ENCODE measurements at places on chromosomes 3 and 15. TPM values are rescaled to one million over a fixed set of nuclear protein-coding genes. Genes with fewer than 3 reads are reported as not detected.
A peak's percentile ranks its signal among the peaks of the same experiment; 100 is the strongest.

GRCh38 chr3:125108833-125109535 lies 53.2 kb upstream of the HEG1 start:
- no peak overlapping the region for H3K4me3 ChIP-seq
- peaks cover 10% of the 10 kb centered on the region for H3K36me3 ChIP-seq
- H3K4me1 ChIP-seq, result peaks cover 35% of the 10 kb centered on the region
- no peak overlapping the region for H3K27ac ChIP-seq
- peak; percentile 13 for DNase-seq

ISL2 gene
- total RNA-seq, result 0.32 TPM

ZNF80 gene
- total RNA-seq, result 0.89 TPM

GRCh38 chr15:70253461-70254156 lies 155.9 kb upstream of the TLE3 start:
- peaks cover 36% of the 10 kb centered on the region for H3K4me1 ChIP-seq
- peaks cover 2% of the 10 kb centered on the region for H3K36me3 ChIP-seq
- DNase-seq, result no peak
- H3K4me3 ChIP-seq, result no peak overlapping the region

CP gene
- not detected for total RNA-seq

GRCh38 chr3:156311431-156311830 lies 191.1 kb downstream of the KCNAB1 start:
- no peaks in the 10 kb centered on the region for H3K4me1 ChIP-seq
- H3K27ac ChIP-seq, result no peak overlapping the region
- H3K4me3 ChIP-seq, result no peak overlapping the region
- no peaks in the 10 kb centered on the region for H3K36me3 ChIP-seq

- peaks cover 8% of the 10 kb centered on the region for H3K27me3 ChIP-seq
- DNase-seq, result no peak
- no peak overlapping the region for H3K4me3 ChIP-seq
- H3K4me1 ChIP-seq, result no peaks in the 10 kb centered on the region
Observed at GRCh38 chr3:197372047-197372661, 73.7 kb upstream of the DLG1 start.

DNA sequence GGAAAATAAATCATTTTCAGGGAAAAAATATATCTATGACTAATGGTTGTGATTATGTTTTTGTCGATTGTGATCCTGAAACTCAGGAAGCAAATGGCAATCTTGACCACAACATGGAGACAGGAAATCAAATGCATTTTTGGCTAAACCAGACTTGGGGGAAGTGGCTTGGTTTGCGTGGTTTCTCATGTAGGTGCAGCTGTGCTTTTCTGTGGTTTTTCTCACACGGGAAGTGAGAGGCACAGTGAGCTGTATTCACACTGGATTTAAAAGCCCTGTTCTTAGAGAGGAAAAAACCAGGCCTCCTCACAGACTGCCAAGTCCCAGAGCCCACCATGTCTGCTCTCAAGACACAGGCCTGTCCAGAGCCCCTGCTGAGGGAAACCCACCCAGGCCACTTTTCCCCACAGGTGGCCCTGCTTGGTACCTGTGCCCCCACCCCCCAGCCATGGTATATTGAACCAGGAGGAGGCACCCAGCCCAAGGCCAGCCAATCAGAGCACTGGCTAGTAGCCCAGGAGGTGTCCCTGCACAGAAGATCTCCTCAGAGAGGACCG lies 46.1 kb downstream of the BTD start:
- H3K36me3 ChIP-seq, result peaks cover 18% of the 10 kb centered on the region
- peak overlapping the region; percentile 46 for H3K4me3 ChIP-seq
- peak overlapping the region; percentile 79 for H3K27ac ChIP-seq
- peaks cover 48% of the 10 kb centered on the region for H3K4me1 ChIP-seq

DNA sequence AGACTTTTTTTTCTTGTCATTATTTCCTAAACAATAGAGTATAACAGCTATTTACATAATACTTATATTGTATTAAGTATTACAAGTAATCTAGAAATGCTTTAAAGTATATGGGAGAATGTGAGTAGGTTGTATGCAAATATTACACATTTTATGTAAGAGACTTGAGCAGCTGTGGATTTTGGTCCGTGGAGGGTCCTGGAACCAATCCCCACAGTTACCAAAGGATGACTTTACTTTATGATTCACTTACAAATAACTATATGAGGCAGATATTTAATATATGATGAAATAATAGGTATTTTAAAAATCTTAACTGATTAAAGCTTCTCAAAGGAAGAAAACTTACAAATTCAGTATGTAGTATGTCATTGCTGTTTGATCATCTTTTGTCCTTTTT lies 56.3 kb downstream of the PPP2R3A start:
- H3K4me1 ChIP-seq, result no peaks in the 10 kb centered on the region
- H3K4me3 ChIP-seq, result no peak overlapping the region
- no peak overlapping the region for H3K27ac ChIP-seq
- DNase-seq, result no peak
- peaks cover 24% of the 10 kb centered on the region for H3K27me3 ChIP-seq

GPR160 gene
- 5.0 TPM for total RNA-seq
